ENCODE measurements at places on chromosomes 3 and 15.

- DNase-seq: no peak
These were observed 159.8 kb downstream of the THSD4 start for GRCh38 chr15:71275098-71275497.

- DNase-seq: no peak
These were observed 303.0 kb upstream of the TPM1 start for GRCh38 chr15:62739507-62739906.

DNA sequence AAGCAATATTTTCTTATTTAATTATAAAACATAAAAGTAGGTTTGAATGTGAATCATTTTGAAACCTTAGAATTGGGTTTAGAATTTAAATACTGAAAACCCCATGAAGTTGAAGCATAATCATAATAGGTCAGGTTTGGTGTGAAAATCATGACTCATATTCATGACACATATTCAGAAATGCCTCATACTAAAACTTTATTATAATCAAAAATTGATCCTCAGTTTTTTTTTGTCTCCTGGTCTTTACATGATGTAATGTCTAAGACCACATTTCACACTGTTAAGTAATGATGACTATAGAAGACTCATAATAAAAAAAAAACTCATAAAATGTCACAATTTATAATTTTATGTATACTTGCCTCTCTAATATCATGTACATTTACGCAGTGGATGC is 190.4 kb downstream of the FOXP1 start:
- DNase-seq: no peak

- no peak for DNase-seq
These were observed 558 bp upstream of the IL17RC start for GRCh38 chr3:9916346-9916733.

GRCh38 chr15:91142106-91142744 is 42.2 kb downstream of the SV2B start:
- DNase-seq: no peak
